ENCODE measurements at places on chromosomes 7 and 10.

- no peak for DNase-seq
Measured at GRCh38 chr10:22246680-22247391, 29.0 kb upstream of the EBLN1 start.

DNA sequence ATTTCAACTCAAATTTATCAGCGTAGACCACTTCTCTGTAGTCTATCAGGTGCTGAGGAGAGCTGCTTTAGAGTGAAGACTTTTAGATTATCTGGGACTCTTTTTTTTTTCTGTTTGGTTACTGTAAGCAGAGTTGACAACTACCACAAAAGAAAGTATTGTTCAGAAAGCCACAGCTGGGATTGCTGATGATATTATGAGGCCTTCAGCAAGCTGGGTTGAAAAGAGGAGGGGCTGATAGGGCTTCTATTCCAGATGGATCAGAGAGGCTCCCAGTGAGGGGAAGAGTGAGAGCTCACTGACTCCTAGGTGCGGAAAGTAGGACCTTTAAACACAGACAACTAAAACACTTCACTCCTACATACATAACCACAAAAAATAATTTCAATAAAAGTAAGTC is 188.5 kb upstream of the FERD3L start:
- DNase-seq: no peak

GRCh38 chr10:115963848-115964247 is 309.2 kb downstream of the GFRA1 start:
- DNase-seq: no peak

DNA sequence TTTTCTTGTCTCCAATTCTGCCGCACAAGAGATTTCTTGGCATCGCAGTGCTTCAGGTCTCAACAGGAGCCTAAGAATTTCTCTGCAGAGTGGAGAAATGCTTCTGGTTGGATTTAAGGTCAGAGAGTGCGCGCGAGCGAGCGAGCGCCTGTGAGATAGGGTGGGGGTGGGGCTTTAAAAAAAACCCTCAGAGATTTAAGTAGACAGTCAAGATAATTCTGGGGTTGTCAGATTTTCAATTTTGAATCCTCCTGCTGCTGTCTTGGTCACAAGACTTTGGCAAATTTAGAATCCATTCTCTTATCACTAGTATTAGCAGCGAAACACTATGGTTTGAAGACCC is 49.7 kb downstream of the CPEB3 start:
- DNase-seq: no peak

GRCh38 chr10:37760817-37761216 is 96.6 kb downstream of the ZNF248 start:
- DNase-seq: no peak
